ENCODE measurements at places on chromosomes 11 and 22. TPM values are rescaled to one million over a fixed set of nuclear protein-coding genes. Genes with fewer than 3 reads are reported as not detected.

- ATAC-seq, result peak; percentile 91
These were observed 5.3 kb upstream of the GALR3 start for GRCh38 chr22:37817705-37818408.

MMP10 gene
- total RNA-seq, result not detected

- ATAC-seq, result no peak
These were observed 24.1 kb downstream of the ARVCF start for GRCh38 chr22:19992481-19992911.

DNA sequence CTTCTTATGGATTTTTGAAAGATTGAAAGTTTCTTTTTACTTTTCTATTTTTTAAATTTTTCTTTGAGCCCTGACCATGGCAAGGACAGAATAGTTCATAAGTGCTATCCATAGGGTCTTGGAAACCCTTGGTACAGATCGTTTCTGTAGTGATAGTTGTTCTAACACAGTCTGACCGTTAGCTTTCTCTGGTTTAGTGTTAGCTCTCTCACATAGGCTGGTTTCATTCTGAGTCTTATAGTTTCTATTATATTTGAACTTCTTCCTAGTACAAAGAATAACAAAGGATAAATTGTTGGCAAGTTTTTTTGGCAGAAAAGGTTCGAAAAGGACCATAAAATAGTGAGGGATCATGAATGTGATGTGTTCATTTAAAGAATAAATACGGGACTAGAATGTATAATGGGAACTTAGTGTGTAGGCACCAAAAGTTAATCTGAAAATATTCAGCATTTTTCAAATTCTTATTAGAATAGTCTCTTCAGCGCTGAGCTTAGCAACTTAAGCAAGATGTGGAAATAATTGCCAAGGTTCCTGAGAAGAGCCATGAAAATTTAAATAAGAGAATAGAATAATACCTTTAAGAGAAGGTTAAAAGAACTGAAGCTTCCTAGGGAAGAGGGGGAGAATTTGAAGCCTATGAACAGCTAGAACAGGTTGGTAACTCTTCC, 24.1 kb downstream of the FDX1 start:
- ATAC-seq, result peak; percentile 52

- no peak for ATAC-seq
These were observed 27.8 kb downstream of the LIMK2 start for GRCh38 chr22:31239771-31240370.

- ATAC-seq, result peak; percentile 93
These were observed 54.2 kb downstream of the GRAMD4 start for GRCh38 chr22:46674367-46674781.

GRCh38 chr11:75849894-75850293, 34.9 kb downstream of the UVRAG start:
- ATAC-seq, result no peak

C11orf91 gene
- not detected for total RNA-seq

SCGB1A1 gene
- not detected for total RNA-seq

TBX10 gene
- not detected for total RNA-seq

GRCh38 chr11:72553706-72554105, 119.4 kb upstream of the CLPB start:
- no peak for ATAC-seq

DNA sequence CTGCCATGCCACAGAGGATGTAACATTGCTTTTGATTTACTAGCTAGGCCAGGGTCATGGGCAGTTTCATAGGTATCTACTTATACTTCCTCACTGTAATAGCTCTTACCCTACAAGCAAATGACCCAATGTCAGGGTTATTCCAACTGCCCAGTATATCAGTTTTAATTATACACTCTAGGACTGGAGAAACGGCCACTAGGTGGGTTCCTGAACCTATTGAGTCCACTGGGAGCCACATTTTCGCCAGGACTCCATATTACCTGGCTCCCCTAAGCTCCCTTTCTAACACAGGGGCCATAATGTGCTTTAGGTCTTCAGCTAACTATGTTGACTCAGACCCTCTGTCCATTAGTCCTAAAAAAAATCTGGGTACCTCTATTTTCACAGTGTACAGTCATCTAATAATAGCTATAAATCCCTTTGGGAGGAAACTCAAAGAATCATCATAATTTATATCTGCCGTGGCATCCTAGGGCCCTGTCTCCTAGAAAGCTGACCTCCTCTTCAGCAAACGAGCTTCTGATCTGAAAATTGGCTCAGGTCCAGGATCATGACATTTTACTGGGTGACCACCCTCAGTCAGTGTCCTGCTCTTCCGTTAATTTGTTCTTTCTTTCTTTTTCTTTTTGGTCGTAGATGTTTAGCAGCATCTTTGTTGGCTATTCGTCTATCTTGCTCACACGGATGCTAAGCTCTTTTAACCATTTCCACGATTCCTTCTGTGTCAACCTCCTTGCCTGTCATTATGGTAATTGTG, 244.3 kb downstream of the FAM76B start:
- ATAC-seq, result no peak

POU2AF2 gene
- total RNA-seq, result 0.42 TPM

DNA sequence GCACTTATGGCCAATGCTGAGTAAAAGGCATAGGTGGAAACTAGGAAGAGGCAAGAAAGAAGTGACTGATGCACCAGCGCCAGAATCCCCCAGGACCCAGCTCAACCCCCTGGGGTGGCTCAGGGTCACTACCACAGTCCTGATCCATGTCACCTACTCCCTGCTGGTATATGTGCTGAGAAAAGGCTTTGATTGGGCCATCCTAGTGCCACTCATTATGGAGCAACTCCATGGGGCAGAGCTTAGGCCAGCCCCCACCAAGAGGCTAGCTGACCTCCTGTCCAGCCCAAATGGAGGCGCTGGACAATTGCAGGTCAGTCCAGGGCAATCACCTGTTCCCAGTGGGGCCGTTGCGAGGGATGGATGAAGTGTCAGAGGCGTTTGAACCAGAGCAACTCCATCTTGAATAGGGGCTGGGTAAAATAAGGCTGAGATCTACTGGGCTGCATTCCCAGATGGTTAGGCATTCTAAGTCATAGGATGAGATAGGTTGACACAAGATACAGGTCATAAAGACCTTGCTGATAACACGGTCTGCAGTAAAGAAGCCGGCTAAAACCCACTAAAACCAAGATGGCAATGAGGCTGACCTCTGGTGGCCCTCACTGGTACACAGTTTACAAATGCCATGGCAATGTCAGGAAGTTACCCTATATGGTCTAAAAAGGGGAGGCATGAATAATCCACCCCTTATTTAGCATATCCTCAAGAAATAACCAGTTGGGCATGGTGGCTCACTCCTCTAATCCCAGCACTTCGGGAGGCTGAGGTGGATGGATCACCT, 20.6 kb upstream of the DAGLA start:
- ATAC-seq, result no peak

DNA sequence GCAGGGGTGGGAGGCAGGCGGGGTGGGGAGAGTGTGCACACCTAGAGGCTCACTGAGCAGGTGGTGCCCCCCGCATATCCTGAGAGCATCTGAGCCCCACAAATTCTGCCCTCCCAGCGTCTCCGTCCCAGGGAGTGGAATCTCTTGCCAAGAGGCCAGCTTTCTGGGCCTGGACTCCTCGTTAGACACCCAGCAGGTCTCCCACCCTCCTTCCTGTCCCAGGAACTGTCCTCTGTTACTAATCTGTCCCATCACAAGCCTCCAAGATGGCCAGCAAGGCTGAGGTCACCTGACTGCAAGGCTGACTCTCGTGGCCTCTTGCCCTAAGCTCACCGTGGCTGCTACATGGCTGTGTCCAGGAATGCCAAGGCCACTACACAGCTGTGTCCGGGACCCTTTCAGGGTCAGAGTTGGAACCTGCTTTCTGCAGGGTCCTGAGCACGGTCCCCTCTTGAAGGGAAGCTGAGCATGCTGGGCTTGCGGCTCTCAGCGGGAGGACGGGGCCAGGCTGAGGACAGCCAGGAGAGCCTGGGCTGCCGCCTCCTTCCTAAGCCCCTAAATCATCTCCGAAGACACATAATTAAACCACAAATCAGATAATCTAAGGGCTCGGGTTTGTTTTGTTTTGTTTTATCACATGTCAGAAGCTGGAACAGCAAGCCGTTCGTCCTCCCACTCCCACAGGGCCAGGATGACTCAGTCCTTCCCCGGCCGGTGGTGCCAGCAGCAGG, 1327.3 kb downstream of the TBC1D22A start:
- ATAC-seq, result peak; percentile 24

- peak; percentile 49 for ATAC-seq
These were observed 237.8 kb downstream of the TBC1D22A start for GRCh38 chr22:47000256-47000655.

DNA sequence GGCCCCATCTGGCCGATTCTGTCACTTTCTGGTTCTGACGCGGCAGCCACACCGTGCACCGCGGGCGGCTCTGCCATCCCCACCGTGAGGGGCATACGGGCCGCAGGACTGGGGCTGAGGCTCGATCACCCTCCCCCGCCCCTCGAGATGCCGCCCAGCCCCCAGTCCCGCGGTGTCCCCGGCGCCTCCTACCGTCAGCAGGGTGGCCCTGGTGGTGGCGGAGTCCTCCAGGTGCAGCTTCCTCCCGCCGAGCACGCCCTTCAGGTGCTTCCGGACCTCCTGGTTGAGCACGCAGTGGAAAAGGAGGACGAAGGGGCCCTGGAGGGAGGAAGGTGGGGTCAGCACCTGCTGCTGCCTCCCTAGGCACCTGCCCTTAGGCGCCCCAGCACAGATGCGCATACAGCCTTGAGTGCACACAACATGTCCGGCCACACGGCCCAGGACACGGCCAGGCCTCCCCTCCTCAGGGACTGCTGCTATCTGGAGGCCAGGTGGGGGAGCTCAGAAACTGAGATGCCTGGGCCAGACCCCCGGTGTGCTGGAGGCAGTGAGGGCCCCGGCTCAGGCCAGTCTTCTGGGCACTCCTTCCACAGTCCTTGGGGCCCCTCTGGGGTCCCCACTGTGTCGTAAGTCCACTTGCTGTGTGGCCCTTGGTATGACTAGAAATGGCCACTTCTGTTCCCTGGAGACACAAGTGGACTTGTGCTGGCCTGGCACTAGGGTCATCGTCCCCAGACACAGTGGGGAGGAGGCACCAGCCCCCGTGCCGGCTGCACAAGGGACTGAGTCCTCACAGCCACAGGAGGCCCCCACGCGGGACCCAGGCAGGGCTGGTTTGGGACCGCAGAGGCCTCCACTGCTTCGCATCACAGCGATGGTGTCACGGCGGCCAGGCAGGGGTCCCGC, 31.5 kb downstream of the TRMU start:
- ATAC-seq, result peak; percentile 54

GRCh38 chr11:102788334-102788995, 8.0 kb upstream of the MMP10 start:
- no peak for ATAC-seq

KIRREL3 gene
- not detected for total RNA-seq

- no peak for ATAC-seq
These were observed 27.9 kb upstream of the ANO1 start for GRCh38 chr11:70050243-70050642.

DNA sequence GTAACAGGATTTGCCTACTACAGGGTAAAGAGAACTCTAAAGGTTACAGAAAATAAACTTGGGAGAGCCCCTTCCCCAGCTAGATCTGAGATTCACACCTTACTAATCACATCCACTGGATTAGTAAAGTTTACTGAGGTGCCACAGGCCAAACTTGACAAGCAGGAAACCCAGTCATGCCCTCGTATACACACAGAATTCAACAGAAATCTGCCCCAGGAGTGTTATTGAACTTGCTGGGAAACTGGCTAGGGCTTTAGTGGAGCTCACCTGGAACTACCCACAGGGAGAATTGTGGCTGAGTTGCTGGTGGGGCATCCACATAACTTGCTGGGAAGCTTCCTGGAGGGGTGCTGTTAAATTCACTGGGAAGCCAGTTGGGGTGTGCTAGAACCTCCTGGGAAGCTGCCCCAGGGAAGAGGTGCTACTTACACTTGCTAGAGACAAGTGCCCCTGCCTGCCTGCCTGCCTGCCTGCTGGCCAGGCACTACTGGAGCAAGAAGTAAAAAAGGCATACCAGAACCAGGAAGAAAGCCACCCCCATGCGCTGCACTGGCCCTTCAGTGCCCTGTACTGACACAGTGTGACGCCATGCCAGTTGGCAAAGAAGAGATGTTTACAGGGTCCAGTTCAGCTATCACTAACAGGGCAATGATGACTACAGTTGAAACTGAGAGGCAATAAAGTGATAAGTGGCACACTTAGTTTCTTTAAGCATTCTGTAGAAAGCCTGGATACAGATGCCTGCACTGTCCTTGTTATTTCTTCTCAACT, 106.5 kb downstream of the ALX4 start:
- ATAC-seq, result no peak

SMC1B gene
- 1.7 TPM for total RNA-seq

CRYBA4 gene
- total RNA-seq, result not detected

DNA sequence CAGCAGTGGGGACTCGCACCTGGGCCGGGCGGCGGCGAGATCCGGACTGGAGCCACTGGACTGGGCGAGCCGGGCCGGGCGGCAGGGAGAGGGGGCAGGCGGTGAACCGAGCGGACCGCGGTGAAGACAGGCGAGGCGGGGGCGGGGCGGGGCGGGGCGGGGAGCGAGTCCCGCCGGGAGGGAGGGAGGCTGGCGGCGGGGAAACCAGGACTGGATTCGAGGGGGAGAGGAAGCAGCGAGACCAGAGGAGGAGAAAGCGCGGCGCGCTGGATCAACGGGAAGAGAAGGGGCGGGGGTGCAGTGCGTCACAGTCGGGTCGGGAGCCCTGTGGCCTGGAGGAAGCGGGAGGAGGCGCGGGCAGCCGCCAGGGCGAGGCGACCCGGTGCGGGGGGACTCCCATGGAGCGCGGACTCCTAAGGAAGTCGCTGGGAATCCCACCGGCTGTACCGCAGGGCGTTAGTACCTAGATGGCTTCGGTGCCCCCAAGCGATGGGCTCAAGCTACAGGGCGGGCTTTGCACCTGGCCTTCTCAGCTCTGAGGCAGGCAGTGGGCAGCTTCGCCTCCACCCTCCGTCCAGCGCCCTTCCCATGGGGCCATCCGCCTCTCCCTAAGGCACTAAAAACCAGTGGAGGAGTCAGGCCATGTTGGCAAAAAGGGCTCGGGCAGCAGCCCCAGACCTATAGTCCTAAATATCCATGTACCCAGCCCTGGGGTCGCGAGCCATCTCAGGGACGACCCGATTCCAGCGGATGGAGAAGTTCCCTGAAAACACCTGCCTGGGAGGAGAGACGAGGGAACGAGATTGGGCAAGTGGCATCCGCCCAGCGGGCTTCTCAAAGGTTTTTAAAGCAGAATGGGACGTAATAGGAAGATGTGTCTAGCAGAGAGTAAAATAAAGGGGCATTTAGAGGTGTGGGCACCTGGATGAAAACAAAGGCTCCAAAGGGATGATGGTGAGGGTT, at the start of gene TMEM121B:
Gene TMEM121B, minus strand, starts transcription at position 128 of the 963 bp plus-strand sequence. CDS start 233 bp downstream, outside the sequence.
- ATAC-seq, result no peak

- no peak for ATAC-seq
These were observed 34.1 kb upstream of the PARVB start for GRCh38 chr22:43990044-43990443.

RFPL2 gene
- 0.30 TPM for total RNA-seq

GRCh38 chr11:124736736-124737135, 3.0 kb upstream of the NRGN start:
- ATAC-seq, result no peak

GRCh38 chr11:110198031-110198729, 98.2 kb downstream of the RDX start:
- ATAC-seq, result no peak

MUS81 gene
- total RNA-seq, result 77.2 TPM
